ENCODE measurements at places on chromosomes 3 and 15.
A peak's percentile ranks its signal among the peaks of the same experiment; 100 is the strongest.

- no peak for DNase-seq
Observed at GRCh38 chr3:79032686-79033318, 735.0 kb downstream of the ROBO1 start.

DNA sequence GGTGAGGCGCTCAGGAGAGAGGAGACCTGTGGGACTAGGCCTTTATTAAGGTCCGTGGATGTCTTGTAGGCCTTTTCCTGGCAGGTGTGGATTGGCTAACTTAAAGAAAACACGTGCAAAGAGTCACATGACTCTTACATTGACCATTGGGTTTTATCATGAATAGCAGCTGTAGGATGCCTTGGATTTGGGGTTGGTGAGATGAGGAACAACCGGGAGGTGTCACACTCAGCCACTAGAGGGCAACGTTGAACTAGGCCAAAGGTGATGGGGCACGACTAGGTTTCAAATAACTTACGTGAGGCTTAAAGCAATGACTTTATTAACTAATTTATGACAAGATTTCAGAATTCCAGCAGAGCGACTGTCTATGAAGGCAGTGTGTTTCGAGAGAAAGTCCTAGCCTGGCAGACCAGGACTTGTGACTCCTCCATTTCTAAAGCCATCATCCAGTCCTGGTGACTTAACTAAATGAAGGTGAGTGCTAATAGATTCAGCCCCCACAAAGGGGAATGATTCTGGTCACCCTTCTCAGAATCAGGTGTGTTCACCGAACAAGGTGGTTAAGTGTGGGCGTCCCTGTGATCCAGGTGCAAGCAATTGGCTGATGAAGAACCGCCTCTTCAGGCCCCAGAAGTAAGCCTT lies 345.6 kb downstream of the MCTP2 start:
- no peak for DNase-seq

DNA sequence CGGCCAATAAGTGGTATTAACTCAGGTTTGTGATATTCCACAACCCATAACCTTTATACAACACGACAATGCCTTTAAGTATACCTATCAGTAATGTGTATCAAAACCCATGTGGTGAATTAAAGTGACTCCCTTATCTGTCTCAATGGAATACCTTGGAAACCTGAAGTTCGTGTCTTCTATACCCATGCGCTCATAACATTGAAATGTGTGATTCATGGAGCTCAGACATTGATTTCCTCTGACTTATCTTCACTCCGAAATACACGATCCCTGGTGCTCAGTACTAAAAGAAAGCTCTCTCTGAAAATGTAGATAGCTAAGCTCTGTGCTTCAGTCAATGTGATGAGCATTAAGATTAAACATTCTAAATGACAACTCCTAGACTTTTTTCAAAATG lies 140.3 kb downstream of the TBC1D5 start:
- no peak for DNase-seq

DNA sequence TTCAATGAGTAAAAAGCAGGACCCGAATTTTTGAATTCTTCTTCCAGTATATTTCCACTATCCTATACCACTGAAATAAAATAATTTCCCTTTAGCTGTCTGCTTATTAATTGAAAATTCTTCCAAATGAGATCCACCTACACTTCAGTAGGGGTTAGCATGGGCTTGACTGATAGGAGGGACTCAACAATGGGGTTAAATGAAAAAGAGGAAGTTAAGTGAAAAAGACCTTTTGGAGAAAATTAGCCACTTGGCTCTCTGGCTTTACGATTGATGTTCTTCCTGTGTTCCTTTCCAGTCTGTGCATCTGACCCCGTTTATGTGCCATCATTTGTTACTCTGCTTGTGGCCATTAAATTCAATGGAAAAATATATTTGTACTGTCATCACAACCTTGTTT lies 54.0 kb upstream of the GCNT3 start:
- no peak for DNase-seq

- peak; percentile 21 for DNase-seq
Observed at GRCh38 chr3:156605686-156606605, 51.0 kb upstream of the SSR3 start.

DNA sequence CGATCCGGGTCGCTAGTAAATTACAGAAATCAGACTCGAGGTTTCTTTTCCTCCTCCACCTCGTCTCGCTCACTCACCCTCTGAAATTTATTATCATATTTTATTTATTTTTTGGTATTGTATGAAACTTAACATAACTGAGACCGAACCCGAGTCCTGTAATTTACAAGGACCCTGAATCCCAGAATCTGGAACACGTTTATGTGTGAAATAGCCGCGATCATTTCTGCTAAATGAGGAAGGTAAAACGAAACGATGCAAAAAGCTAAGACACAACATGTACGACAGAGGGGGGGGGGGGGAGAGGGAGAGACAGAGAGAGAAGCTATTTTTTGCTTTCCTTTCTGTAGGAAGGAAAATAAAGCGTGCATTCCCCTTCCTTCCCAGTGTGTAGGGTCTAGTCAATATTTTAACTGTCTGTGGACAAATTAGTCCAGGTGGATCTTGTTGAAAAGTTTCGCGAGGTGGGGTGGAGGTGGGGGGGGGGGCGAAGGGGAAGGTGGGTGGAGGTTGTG lies 1.6 kb downstream of the BBX start:
- DNase-seq = no peak

GRCh38 chr15:67100801-67101581 lies 35.6 kb downstream of the SMAD3 start:
- DNase-seq = no peak

DNA sequence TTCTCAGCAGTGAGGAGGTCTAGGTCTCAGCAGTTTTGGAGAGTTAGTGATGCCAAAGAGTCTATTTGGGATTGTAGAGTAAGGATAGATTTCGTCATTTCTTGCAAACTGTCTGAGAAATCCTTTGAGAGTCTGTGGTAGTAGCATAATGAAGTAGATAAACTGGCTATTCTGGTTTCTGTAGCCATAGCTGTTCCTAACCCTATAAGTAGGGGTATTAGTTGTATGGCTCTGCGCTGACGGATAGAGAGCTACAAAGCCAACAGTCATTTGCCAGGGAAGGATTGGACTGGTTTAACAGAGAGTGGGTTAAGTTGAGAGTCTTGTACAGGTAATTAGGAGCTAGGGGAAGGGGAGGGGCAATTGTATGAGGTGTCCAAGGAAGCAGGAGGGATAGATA lies 50.6 kb downstream of the KLHDC8B start:
- DNase-seq = no peak

DNA sequence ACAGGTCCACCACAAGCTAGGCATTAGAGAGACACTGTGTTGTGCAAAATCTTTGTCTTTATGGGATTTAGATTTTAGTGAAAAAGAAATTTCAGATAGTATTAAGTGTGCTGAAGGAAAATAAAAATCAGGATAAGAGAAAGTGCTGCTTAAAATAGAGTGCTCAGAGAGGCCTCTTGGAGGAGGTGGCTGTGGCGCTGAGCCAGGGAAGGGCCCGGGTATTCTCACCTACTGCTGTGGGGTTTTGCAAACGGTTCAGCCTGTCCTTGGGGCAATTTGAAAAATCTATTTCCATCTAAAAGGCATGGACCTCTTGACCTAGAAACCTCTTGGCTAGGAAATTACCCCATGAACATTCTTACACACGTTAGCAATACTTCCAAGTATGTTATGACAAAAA lies 267.7 kb downstream of the TJP1 start:
- no peak for DNase-seq

Measured in HuH-7.5 (cell line).